ENCODE measurements at places on chromosomes 13 and 19. TPM values are rescaled to one million over a fixed set of nuclear protein-coding genes. Genes with fewer than 3 reads are reported as not detected.

PPP1R13L gene
- 24.1 TPM for total RNA-seq

NFIX gene
- 3.3 TPM for total RNA-seq

BST2 gene
- not detected for total RNA-seq

KLK4 gene
- total RNA-seq = not detected

ZNF850 gene
- 0.54 TPM for total RNA-seq

GARIN5A gene
- total RNA-seq = 1.9 TPM

CD177 gene
- total RNA-seq = 0.08 TPM

TRAPPC5 gene
- 102 TPM for total RNA-seq

FAM83E gene
- not detected for total RNA-seq

C19orf25 gene
- total RNA-seq = 11.0 TPM

PTPRH gene
- total RNA-seq = 4.3 TPM

DAND5 gene
- not detected for total RNA-seq

PTGER1 gene
- total RNA-seq = not detected

MISP3 gene
- 4.3 TPM for total RNA-seq

COL4A1 gene
- total RNA-seq = 92.5 TPM

SLITRK5 gene
- total RNA-seq = 0.62 TPM

ZNF540 gene
- 0.19 TPM for total RNA-seq

MYO1F gene
- total RNA-seq = 0.25 TPM

ETV2 gene
- total RNA-seq = 1.9 TPM

ZNF628 gene
- total RNA-seq = 7.8 TPM

TGDS gene
- 4.5 TPM for total RNA-seq

SYCN gene
- not detected for total RNA-seq

ZNF266 gene
- 2.9 TPM for total RNA-seq

LMTK3 gene
- 4.6 TPM for total RNA-seq

KCNJ14 gene
- 1.1 TPM for total RNA-seq

LACC1 gene
- total RNA-seq = 3.4 TPM

NTN5 gene
- 0.30 TPM for total RNA-seq

DKKL1 gene
- 0.37 TPM for total RNA-seq

PSG4 gene
- 1.2 TPM for total RNA-seq

KIR3DL2 gene
- not detected for total RNA-seq

Measured in A549 treated with RU486 at 1 μM for 4 hours (cell line).